NCI-H524 treated with DMSO at 0.1 percent for 48 hours (cell line): ENCODE measurements at places on chromosomes 3 and 15.

DNA sequence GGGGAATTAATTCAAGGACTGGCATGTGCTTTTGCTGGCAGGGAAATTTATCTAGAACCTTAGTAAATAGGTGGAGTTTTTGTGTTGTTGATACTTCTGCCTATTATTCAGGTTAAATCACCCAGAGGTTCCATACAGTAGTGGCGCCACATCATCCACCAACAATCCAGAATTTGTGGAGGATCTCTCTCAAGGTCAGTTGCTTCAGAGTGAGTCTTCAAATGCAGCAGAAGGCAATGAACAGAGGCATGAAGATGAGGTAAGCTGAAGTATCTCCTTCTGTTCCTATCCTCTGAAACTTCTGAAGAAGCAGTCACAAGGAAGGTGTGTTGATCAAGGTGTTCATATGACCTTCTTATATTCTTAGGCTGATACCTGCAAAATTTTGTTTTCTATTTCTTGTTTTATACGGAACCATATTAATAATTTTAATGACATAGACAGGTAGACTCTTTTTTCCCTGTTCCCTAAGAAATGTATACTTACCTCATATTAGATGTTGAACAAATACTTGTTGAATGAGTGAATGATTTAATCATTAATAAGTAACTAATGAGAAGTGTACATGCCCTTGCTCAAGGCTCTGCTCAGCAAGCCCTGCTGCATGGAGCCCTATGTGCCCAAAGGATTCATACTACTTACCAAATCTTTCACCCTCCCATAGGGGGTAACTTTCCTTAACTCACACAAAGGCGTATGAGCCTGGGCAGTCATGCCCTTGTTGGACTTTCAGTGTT is 43.6 kb downstream of the HMG20A start:
- DNase-seq, result no peak

- DNase-seq, result no peak
Observed at GRCh38 chr3:184359610-184360009, 1.8 kb downstream of the CLCN2 start.

DNA sequence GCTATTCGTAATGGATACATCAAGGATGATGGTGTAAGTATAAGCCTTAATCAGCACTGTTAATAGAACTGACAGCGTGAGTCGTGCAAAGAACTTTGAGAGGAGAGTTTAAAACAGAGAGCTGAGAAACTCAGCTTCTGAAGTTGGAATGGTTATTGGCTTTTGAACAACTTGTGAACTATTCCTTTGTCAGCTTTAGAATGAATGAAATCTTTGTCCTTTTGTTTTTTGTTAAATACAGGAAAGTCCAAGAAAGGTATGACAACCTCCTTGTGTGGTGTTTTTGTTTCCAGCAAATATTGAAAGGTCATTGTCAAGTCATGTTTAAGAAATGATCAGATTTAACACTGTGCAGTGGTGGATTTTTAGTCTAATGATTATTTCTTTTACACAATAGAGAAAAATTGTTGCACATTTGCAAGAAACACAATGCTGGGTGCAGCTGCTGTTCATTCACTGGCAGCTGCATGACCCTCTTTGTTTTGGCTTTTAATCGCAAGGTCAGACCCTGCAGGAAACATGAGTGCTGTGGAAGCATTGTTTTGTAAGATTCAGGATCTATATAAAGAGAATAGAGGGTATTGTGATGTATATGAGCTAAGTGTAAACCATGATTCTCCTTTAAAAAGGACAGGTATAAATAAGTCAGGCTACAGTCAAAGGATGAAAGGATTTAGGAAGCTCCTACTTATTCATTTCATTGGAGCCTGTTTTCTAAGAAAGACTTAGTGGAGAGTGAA is 21.7 kb upstream of the ABHD10 start:
- no peak for DNase-seq

DNA sequence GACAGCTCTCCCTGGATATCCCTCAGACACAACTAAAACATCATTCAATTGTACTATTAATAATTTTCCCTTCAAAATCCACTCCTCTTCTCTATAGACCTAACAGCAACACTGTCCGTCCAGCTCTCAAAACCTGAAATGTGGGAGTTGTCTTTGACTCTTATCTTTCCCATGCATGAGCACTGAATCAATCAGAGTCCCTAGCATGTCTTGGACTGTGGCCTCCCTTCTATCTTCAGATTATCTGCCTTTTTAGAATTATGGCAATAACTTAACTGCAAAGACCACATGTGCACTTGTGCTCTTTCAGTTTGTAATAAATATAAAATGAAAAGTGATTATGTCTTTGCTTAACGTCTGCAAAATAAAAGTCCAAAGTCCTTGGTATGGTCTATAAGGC is 107.0 kb downstream of the UBE3A start:
- DNase-seq, result no peak

DNA sequence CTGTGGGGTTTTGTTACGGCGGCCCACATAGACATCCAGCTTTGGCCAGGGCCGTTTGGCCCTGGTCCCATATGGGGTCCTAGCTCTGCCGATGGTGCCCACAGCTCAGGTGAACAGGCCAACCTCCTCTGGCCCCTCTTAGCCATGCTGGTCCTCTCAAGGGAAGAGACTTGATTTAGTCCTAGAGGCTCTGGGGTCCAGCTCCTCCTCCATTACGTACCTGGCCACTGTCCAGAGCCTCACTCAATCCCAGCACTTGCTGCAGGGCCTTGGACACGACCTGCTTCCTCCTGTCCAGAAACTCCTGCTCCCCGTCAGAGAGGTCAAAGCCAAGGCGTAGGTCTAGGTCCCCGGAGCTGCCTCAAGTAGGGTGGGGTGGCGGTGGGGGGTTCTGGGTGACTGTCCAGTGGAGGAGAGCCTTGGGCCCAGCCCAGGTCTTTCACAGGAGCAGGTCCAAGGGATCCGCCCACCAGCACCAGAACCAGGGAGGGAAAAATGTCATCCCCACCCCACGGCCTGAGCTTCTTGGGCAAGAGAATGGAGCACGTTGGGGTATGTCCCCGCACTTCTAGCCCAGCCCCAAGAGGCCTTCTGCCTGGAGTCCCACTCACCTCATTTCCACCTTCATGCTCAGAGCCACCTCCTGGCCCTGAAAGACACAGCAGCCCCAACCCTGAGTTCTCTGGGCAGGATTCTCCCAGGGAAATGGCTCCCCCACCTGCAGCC is 6.8 kb downstream of the PLA2G4F start:
- no peak for DNase-seq

- DNase-seq, result no peak
Observed at GRCh38 chr3:43786102-43786501, 95.4 kb downstream of the ABHD5 start.

DNA sequence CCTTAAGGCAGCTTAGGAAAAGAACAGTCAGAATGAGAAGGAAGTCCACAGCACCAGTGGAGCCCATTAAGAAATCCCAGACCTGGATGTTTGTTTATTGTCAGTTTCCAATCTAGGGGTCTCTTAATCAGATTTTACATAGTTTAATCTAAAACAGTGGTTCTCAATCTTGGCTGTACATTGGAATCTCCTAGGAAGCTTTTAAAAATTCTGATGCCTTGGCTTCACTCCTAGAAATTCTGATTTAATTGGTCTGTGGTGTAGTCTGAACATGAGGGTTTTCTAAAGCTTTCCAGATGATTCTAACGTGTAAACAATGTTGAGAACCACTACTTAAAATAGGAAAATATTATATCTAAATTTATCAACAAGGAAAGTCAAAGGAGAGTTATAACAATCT is 56.6 kb upstream of the SPRED1 start:
- DNase-seq, result no peak

- DNase-seq, result no peak
Observed at GRCh38 chr3:19769694-19770093, 164.3 kb downstream of the EFHB start.

DNA sequence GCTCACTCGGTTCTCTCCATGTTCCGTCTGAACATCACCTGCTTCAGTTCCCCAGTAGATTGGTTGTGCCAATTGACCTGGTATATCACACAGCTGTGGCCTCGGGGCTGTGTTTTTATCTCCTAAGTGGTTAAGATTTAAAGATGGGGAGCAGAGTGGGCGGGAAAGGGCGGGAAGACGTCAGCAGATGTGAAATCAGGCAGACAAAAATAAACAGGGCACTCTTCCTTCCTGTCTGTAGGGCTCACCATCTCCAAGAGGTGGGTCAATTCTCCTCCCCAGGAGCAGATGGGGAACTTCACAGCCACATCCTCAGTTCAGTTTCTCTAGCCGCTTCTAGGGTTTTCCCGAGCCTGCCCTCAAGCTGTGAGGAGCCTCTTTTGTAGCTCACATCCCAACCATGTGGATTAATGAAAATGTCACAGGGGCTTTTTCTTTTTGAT is 26.8 kb upstream of the LIMD1 start:
- no peak for DNase-seq

DNA sequence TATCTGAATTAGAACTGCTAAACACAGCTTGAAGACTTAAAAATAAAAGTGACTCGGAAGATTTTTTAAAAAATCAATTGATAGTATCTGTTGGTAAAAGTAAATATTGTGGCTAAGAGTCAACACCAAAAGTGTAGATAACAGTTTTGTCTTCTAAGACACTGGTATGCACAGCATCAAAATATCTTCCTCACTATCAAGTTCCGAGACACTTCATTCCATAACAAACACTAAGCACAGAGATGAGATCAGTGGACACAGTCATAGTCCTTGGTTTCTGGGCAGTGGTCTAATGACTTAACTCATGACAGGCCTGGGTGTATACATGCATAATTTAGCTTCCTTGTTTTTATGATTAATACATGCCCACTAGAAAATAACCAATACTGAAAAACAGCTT is 63.2 kb downstream of the PXYLP1 start:
- DNase-seq, result no peak

DNA sequence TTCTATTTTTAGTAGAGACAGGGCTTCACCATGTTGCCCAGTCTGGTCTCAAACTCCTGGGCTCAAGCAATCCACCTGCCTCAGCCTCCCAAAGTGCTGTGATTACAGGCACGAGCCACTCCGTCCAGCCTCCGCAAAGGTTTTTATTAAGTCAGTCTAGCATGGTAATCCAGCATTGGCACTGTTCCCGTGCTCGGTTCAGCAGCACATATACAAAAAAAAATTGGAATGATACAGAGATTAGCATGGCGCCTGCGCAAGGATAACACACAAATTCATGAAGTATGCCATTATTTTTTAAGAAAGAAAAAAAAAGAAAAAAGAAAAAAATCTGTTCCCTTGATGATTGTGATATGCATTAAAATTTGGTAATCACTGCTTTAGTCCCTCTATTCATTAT is 8.5 kb downstream of the CKMT1A start:
- no peak for DNase-seq

GRCh38 chr3:14007006-14007405 is 117.7 kb downstream of the CHCHD4 start:
- no peak for DNase-seq

- no peak for DNase-seq
Observed at GRCh38 chr3:34260271-34261000, 462.0 kb downstream of the PDCD6IP start.

- no peak for DNase-seq
Observed at GRCh38 chr15:78508272-78508671, 895 bp downstream of the HYKK start.

- no peak for DNase-seq
Observed at GRCh38 chr3:63998852-63999754, 24.2 kb downstream of the PSMD6 start.

DNA sequence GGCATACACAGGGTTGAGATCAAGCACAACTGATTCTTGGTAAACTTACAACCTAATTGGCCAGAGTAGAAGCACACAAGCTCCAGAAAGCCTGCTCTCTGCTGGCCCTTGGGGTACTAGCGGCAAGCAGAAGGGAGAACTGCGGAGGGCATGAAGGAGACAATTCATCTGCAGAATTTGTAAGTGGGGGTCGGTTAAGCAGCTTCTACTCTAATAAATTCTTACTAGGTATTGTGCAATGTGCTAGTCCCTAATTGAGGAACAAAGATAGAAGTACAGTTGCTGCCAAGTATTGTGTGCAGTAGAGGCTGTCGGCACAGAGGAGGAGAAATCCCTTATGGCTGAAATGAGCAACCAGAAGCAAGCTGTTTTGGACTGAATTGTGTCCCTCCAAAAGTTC is 91.2 kb upstream of the VEPH1 start:
- no peak for DNase-seq

DNA sequence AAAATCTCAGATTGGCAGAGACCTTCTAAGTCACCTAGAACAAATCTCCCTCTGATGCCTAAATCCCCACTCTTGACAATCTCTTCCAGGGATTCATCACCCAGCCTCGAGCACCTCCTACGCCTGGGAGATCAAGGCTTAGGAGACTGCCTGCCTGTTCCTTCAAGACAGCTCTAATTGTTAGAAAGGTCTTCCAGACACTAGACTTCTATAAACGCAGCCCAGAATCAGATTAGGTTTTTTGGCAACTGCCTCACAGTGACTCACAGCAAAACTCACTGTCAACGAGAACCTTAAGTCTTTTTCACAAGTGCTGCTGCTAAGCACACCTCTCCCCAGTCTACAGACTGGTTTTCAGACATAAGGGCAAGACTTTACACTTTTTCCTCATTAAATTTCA is 23.1 kb downstream of the SRGAP3 start:
- no peak for DNase-seq

DNA sequence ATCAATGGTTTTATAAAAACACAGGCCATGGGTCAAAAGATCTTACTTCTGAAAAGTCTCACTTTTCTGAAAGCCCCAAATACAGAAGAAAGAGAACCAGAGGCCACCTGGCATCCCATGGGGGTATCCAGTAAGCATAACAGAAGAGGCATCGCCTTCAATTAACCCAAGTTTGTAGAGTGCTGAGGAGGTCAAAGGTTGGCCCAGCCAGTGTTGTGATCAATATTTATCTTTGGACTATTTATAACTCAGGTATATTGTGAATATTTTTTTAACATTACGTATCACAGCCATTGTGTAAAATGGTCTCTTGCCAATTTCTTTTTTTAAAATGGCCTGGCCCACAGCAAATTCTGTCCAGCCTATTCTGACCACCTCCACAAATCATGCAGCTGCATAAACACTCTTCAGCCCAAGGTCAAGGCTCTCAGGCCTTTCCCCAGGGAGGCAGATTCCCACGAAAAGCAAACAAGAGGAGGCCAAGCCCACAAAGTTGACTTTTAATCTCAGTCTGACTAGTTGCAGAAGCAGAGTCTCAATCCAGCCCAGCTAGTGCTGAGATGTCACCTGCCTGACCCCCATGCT is 26.2 kb upstream of the SPTBN5 start:
- DNase-seq, result no peak

- no peak for DNase-seq
Observed at GRCh38 chr3:22959593-22959992, 243.5 kb upstream of the UBE2E2 start.

DNA sequence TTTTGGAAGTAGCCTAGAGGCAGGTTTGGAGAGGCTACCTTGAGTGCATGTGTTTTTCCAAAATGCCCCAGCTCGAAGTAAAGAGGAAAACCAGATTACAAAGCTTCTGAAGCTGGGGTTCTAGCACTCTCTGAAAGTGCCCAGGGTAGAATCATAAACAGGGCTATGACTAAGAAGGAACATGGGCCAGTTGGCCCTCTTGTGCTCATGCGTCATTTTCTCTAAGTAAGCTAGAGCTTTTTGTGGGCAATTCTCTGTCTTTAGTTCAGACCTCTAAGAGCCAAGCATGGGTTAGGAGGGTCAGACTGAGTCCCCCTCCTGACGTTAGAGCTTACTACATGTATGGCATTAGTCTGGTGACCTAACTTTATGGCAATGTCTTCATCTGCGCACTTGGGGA is 129.5 kb upstream of the UMPS start:
- no peak for DNase-seq

GRCh38 chr15:85504749-85505676 is 124.6 kb downstream of the AKAP13 start:
- no peak for DNase-seq
